AG04449 (cell line): ENCODE measurements at places on chromosomes 7 and 10.

DNA sequence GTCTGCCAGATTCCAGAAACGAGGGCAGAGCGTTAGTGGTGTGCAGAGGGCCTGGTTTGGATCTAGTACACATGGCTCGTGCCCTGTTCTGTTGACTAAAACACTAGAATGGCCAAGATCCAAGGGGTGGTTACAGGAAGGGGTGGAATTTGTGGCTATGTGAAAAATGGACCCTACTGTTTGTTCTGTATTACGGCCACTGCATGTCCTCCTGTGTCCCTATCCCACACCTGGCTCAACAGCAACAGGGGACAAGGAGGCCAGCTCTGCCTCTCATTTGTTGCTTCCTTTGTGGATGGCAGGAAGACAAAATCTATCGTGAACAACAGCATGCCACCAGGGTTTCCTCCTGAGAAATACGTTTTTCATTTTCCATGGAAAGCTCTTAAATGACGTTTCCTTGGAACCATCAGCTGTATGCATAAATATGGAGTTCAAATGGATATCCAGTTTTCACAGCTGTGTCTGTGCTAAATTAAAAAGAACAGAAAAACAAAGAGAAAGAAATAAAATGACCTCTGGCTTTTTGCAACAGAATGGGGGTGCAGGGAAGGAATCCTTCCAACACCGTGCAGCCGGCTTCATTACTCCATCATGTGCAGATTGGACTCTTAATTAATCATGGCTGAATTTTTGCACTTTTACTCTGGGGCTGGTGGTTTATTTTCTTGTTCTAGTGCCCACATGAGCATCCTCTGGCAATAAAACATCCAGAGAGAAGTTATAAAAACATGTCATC, 318.9 kb downstream of the CXCL12 start:
- DNase-seq: no peak

DNA sequence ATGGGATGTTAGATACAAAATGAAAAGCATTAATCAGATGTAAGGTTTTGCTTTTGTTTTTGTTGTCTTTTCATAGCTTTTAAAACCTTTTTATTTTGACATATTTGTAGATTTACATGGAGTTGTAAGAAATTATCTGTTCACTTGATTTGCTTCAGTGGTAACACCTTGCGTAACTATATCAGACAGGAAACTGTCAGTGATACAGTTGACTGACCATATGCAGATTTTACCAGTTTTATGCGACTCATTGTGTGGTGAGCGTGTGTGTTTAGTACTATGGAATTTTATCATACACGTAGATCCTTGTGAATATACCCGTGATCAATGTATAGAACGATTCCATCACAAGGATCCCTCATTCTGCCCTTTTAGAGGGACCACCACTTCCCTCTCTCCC, 701.4 kb downstream of the SUGCT start:
- DNase-seq: no peak

- peak; percentile 82 for DNase-seq
These were observed 172.9 kb downstream of the DKK1 start for GRCh38 chr10:52486840-52487611.

DNA sequence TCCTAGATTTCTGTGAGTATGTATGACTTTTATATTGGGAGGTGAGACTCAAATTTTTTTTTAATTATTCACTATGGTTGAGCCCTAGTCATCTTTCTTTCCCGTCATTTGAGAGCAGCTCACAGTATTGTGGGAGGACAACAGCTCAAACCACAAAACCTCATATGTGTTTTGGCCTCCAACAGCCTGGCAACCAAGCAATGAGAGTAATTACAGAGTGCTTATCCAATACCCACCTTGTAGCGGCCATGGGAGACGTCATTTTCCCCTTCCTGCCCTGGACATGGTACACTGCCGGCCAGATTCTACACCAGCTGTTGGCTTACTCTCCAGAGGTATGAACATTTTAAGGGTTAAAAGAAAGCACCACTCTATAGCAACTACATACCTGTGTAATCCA, 49.1 kb downstream of the DOCK4 start:
- DNase-seq: peak; percentile 44

- peak; percentile 12 for DNase-seq
These were observed 516.7 kb downstream of the ADRA2A start for GRCh38 chr10:111593578-111593977.

DNA sequence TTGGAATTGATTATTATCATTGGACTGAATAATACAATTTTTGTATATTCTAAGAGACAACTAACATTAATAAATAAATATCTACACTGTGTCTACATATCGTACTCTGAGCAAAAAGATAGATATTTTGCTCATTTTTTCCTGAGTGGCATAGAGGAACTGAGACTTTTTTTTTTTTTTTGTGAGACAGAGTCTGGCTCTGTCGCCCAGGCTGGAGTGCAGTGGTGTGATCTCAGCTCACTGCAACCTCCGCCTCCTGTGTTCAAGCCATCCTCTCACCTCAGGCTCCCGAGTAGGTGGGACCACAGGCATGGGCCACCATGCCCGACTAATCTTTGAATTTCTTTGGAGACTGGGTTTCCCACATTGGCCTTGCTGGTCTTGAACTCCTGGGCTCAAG, 14.0 kb downstream of the KMT2E start:
- DNase-seq: no peak

GRCh38 chr10:113562704-113563103, 9.9 kb downstream of the HABP2 start:
- DNase-seq: no peak

DNA sequence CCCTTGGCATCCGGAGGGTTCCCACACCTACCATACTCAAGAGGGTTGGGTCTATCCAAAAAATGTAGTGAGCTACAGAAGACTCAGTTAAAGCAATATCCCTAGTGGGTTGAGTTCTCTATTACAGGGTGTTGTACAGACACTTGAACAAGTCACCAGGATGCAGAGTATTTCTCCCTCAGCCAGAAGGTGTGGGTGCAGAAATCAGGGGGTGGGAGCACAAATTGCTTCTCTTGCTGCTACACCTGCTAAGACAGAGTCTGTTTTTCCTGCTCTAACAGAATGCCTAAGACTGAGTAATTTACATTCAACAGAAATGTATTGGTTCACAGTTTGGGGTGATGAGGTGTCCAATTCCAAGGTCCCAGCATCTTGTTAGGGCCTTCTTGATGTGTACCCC, 433.4 kb downstream of the TCERG1L start:
- DNase-seq: no peak

DNA sequence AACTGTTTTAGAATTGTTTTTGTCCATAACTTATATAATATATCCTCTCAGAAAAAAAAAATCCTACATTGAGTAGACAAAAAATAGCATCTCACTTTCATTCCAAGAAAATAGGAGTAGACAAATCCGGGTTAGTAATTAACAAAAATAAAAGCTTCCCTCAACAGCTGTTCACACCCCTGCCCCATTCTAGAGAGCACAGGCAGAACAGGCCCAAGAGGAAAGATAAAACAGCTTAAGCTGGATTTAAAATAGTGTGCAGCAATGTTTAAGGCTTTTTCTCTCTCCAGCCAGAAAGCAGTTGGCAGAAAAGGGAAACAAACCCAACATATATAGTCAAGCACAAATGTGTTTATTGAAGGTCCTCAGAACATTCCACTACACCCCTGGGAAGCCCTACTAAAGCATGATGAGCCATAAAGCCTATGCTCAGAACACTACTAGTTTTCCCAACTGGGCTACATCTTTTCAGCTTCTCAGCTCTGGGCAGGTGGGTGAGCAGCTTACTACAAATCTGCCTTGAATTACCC, 189.9 kb downstream of the MTERF1 start:
- no peak for DNase-seq

DNA sequence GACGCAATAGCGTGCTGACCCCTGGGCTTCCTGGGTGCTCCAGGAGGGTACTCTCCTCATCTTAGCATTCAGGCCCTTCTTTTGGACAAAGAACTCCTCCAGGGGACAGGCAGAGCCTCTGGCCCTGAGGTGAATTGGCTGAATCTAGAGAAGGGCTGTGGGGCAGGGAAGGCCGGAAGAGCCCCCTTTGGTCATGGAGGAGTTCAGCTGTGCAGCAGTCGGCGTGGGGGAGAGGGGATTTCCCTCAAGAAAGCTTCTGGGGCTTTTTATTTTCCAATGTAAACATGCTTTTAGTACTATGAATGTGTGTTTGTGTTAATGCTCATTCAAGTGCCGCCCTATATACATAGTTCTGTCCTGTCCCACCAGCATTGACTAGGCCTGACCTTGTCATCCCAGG, 38.8 kb downstream of the FIGNL1 start:
- DNase-seq: no peak

- DNase-seq: no peak
These were observed 129.2 kb downstream of the APBB1IP start for GRCh38 chr10:26567351-26567721.

- no peak for DNase-seq
These were observed 14.2 kb upstream of the SLC18A3 start for GRCh38 chr10:49595713-49596492.

DNA sequence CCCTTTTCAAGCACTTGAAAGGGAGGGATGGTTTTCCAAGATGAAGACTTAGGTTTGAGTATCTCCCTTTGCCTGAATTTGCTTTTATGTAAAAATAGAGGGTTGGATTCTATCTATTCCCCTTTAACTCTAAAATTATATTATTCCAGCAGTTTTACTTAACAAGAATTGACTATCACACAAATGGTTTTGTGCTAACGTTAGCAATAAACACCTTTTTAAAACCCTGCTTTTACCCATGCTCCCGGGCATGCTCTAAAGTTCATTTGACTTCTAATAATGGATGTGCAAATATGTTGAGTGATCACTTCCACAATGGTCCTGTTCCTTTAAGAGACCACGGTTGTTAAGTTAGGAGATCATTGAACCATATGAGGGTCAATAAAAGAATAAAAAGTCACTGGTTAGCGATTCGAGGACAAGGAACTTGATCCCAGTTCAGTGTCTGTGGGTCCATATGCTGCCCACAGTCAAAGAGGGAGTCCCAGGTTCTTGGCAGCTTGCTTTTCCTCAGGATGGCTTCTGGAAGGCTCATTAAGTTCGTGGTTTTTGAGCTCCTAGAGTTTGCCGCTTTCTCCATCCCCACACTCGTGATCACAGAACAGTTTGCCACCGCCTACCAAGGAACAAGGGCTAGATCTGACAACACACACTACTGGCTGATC, at the start of gene TMEM236:
Gene TMEM236 (plus strand): TSS at position 421 of the 665 bp plus-strand sequence. CDS start 95 bp downstream, at position 516.
- DNase-seq: no peak

DNA sequence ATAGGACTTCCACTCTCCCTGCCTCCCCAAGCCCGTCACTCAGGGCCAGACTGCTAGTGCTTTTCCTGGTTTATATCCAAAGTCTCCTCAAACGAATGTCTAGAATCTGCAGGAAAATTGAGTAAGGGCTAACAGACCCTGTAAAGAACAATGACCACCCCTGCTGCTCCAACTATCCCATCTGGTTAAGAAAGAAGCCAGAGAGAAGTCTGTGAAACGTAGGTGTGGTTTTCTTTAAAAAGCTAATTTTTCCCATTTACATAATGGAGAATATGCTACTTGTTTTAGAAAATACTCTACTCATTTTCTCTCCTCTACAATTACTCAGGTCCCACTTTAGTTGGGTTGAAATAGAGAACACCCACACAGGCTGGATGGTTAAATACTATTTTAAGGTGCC, 72.5 kb downstream of the FAM13C start:
- no peak for DNase-seq

DNA sequence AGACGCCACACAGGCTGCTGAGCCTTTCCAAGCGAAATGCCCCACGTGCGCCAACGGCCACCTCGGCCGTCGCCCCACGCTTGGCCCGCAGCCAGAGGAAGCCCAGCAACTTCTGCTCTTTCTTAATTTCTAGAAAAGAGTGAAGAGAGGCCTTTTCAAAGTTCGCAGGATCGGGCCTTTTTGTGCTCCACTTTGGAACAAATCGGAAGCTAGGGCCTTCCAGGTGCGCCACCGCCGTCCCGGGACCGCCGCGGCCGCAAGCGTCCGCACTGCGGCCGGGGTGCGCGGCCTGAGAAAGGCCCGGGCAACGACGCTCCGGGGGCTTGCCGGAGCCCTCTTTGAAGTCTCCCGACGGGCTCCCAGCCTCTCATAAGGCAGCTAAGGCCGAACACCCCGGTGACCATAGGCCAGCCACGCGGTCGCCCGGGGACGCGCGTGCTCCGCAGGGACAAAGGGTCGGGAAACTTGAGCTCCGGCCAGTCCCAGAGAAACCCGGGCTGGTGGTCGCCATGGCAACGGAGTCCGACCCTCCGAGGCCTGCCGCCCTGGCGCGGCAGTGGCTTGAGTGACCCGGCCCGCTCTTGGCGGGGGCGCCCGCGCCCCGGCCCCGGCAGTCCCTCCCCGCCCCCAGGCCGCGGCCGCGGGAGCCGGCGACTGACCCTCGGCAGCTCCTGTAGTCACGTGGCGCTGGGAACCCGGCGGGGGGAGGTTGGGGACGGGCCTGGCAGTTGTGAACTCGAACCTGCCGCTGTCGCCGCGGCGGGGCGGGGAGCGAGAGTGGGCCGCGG, at the start of gene REPIN1:
Gene REPIN1 (plus strand): TSS at position 727 of the 788 bp plus-strand sequence. CDS start 890 bp downstream, outside the sequence.
- no peak for DNase-seq

DNA sequence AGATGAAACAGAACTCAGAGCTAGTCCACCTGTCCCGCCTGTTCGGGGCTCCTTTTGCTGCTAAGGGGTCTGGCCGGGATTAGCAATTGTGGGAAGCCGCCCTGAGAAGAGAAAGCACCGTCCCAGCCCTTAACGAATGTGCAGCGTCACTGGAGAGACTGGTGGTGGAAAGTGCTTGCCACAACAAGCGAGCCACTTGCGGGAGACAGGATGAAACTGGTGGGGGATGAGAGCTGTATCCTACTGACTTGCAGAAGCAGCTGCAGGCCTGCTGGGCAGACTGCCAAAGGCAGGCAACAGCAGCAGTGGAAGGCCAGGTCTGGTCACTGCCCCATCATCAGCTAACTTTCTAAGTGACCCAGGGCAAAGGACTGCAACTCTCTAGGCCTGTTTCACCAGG, 95.4 kb downstream of the FAM53B start:
- DNase-seq: peak; percentile 42

- DNase-seq: no peak
These were observed 75.7 kb downstream of the LYZL2 start for GRCh38 chr10:30553626-30554439.

GRCh38 chr7:135980012-135980551, 2.9 kb upstream of the MTPN start:
- DNase-seq: no peak

- peak; percentile 69 for DNase-seq
These were observed 63.5 kb downstream of the ZNF365 start for GRCh38 chr10:62437696-62438095.
